ENCODE measurements at places on chromosomes 6 and 20.

DNA sequence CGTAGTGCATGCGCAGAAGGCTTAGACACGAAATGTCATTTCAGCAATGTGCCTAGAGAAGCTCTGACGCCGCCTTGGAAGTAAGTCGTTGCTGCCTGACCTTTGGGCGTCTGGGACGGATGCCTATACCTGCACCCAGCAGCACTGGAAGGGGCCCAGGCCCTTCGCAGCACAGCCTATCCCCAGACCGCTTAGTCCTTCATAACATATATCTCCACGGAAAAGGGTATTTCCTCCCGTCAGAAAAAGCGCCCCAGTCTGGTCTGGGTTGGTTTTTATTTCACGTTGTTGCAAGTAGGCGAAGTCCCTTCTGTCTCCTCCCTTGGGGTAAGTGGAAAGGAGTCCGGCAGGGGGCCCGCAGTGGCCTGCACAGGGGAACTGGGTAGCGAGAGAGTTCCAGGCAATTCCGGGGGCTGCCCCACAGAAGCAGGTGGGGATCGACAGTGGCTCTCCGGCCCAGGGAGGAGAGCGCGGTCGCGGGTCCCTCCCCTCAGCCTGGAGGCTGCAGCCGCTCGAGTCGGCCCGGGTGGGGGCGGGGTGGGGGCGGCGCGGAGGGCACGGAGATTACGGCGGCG lies 559 bp upstream of the EYA4 start:
- no peak for DNase-seq

DNA sequence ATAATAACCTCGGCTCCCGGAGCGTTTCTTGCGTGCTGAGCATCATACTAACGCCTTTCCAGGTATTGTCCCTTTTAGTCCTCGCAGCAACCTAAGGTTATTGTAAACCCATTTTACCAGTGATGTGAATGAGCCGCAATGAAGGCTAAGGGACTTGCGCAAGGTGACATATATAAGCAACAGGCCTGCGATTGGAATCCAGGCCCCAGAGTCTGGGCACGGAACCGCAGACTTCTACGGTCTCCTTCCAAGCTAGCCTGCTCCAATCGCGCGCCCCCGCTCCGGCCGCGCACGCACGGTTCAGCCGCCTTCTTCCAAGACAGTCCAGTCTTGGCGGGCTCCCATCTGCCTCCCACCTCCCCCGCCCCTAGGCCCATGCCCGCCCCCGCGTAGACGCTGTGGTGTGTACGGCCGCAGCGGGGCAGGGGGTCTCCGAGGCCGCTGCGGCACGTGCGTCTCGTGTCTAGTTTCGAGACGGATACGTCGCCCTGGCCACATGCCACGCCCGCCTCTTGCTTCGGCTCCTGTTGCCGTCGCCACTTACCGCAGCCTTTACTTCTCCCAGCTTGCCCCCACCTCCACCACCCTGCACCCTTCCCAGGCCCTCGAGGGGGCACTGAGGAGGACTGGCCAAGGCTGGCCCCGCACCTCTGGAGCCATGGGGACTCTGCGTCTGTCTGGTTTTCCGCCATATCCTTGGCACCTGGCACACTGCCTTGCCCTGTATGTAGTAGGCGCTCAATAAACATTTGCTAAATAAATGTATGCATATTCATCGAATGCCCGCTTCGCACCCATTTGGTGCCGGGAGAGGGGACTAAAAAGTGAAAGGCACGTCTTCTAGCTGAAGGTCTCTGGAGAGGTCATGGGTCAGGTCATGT lies 855 bp upstream of the GFOD1 start:
- DNase-seq = no peak

DNA sequence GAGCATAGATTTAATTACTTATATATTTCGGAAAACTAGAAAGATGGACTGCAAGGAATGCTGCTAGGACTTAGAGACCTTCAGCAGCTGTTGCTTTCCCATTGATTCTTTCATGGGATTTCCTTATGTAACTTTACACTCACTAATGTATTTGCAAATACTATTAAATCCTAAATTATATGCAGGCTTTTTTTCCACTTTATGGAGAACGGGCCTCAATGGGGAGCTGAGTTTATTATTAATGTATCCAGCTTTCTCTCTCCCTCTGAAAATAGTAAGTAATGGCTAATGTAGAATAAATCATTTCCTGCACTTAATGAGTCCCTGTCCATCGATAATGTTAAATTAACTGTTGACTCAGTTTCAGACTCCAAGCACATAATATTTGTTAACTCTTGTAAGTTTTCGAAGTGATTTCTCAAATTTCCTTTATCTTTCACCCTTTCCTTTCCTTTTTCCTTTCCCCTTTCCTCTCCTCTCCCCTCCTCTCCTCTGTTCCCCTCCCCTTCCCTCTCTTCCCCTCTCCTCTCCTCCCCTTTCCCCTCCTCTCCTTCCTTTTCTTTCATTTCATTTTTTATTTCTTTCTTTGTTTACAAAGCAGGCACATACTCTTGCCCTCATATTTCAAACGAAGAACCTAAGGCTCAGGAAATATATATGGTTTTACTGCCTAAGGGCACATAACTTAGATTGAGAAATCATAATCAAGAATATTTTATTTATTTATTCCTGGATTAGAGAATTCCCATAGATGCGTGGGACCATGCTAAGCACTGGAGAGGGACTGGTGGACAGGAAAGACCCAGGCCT lies 503.6 kb downstream of the MMUT start:
- DNase-seq = no peak

DNA sequence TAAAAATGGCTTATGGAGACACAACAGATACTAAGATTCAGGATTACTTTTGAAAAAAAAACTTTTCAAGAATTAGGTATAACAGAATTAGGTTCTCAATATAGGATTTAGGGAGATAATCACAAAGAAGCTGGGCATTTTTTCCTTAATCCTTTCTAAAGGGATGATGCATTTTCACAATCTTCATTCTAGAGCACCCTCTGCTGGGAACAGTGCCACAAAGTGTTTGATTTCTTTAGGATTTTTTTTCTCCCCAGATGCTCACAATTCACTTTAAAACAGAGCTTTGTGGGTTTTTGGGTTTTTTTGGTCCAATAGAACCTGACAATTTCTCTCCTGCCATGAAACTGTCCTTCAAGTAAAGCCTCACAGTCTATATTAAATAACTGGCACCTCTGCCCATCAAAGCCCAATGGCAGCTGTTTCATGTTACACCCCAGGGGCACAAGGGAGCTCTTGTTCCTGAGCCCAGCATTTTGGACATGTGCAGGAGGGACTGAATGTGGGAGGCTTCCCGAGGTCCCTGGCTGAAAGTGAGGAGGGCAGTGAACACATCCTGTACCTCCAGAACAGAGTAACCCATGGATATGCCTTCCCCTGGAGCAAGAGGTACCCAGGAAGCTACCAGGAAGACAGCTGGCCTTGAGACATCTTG lies 39.7 kb downstream of the PREP start:
- no peak for DNase-seq

DNA sequence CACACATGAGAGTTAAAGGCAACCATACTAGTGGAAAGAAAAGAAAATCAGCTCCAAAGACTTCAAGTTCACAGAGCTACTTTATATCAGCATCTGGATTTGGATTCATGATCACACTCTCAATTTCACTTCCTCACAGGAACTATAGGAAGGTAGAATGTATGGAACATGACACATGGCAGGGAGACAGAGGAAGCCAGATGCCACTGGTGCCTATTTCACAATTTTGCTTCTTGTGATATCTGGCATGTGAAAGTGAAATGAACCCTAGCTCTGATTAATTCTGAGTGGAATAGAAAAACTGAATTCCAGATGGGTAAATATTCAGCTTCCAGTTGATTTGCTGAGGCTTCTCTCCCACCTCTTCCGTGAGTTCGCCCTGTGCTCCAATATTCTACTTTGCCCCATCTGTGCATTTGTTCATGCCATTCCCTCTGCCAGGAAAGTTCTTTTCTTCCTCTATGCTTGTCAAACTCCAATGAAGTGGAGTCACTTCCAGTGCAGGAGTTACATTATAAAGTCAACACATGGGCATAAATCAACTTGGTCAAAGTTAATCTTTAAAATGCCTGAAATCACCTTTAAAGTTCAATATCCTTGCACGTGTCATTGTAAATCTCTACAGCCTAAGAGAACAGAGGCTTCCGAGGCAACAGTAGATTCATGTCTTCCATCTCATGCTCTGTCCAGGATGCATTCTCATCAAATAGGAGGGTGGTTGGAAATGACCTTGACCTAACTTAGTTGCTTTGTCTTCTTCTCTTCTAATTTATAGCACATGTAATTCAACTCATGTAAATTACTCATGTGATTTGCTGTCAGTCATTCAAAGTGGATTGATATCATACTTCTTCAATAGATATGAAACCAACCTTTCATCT lies 275.3 kb downstream of the HIVEP2 start:
- no peak for DNase-seq

DNA sequence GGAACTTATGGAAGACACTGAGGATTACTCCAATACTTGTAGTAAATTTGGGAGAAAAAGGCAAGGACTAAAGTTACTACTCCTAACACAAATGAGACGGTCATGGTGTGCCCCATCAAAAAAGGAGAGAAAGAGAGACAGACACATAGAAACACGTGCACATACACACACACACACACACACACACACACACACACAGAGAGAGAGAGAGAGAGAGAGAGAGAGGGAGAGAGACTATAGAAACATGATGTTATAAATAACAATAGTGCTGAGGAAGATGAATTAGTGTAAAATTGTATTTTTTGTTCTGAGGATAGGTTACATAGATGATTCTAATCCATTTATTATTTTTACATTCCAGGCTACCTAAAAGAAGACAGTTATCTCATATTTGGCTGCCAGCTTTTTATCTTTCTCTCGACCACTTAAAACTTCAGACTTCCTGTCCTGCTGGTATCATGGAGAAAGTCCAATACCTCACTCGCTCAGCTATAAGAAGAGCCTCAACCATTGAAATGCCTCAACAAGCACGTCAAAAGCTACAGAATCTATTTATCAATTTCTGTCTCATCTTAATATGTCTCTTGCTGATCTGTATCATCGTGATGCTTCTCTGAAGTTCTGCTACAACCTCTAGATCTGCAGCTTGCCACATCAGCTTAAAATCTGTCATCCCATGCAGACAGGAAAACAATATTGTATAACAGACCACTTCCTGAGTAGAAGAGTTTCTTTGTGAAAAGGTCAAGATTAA lies 10.5 kb downstream of the PLN start:
- no peak for DNase-seq

DNA sequence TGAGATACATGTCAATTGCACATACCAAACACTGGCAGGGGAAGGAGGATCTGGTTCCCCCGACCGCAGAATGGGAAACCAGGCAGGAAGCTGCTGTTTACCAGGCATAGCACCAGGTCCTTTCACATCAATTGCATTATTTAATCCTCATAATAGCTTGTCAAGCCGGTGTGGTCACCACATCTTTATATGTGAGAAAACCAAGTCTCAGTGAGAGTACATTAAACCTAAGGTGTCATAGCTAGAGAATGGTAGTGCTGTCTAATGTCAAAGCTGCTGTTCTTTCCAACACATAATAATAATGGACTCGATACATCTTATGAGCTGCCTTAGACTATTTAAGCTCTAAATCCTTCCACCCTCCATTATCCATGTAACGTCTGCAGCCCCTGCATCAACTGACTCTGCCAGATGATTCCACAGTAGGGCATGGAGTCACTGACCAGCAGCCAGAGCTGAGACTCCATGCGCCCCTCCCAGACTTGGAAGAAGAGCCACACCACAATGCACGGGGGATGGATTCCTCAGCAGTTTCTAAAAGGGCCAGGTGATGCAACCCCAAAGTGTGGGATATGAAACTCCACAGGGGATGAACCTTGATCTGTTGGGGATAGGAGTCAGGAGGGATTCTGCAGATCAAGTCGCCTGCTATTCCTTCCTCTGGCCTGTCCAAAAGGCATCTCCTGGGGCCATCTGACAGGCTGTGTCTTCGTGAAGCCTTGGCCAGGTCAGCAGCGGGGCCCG lies 71.8 kb downstream of the GPR6 start:
- DNase-seq = no peak

DNA sequence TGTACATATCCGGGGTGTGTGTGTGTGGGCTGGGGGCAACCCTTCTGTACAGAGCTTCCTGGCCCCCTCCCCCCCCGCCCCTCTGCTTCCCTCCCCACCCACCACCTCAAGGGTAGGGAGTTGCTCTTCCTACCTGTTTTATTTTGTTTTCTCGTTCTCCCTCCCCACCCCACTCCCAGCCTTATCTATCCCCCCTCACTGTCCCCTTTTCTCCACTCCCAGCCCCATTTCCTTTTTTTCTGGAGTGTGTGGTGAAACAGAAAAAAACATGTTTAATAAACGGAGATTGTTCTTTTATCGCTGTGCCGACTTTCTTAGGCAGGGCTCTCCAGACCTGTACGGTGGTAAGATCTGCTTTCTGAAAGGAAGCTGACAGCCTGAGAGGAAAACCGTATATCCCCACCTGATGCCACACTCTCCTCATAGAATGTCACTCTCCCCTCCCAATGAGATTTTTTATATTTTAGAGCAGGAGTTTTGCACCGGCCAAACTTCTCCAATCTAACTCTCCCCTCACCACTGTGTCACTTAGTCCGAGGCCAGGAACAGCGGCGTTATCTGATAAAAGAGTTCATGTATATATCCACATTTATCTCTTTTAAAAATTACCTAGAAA lies 875 bp upstream of the ZBTB9 start:
- DNase-seq = no peak

DNA sequence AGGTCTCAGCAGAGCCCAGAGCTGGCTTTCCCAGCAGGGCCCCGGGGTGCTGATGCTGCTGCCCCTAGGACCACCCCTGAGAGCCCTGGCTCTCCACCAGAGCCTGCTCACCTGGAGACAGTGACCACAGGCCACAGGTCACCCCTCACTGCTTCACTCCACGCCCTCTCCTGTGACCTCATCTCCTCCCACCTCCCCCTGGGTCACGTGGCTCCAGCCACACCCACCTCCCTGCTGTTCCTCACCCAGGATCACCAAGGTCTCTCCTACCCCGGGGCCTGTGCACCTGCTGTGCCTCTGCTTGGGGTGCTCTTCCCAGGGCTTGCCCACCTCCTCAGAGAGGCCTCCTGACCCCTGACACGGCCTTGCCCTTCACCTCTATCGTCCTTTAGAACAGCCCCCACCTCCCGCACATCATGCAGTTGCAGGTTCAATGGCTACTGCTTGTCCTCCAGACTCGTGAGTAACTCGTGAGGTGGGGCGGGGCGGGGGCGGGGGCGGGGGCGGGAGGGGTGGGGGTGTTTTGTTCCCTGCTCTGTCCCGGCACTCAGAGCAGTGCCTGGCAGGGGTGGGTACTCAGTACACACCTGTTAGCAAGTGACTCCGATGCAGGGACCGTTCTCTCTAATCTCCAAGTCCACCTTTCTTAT lies 468.0 kb downstream of the PREX1 start:
- no peak for DNase-seq

- DNase-seq = no peak
Observed at GRCh38 chr20:45433316-45433715, 17.4 kb downstream of the PIGT start.

- no peak for DNase-seq
Observed at GRCh38 chr6:110944681-110945151, 13.8 kb upstream of the GTF3C6 start.

GRCh38 chr6:1958257-1958656 lies 287.1 kb downstream of the GMDS start:
- DNase-seq = no peak

GRCh38 chr6:148501178-148501590 lies 158.5 kb downstream of the SASH1 start:
- DNase-seq = no peak

GRCh38 chr6:80433010-80433672 lies 326.7 kb downstream of the BCKDHB start:
- DNase-seq = no peak

- no peak for DNase-seq
Observed at GRCh38 chr6:134170844-134171243, 118.4 kb upstream of the SLC2A12 start.

GRCh38 chr6:138246650-138247440 lies 28.6 kb upstream of the PBOV1 start:
- no peak for DNase-seq
